ENCODE measurements at places on chromosomes 1 and 21.

GRCh38 chr1:89725011-89725370, 92.1 kb downstream of the LRRC8C start:
- no peak for DNase-seq

DNA sequence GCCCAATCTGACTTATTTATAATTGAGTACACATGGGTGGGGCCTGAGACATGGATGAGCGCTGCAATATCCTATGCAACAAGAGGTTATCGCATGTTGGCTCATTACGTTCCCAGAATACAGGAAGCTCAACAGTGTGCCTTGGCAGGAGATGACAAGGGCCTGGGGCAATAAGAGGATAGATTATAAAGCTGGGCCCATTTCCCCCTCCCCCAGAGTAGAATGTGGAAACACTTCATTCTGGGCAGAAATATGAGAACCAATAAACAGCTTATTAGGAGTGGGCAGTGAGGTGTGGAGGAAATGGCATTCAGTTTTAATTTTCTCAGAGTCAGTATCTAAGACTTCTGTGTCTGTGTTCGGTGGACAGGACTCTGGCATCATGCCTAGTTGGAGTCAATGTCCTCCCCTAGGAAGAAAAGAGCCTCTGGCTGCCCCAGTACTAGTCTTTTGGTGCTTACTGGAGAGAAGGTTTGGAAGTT, 92.8 kb downstream of the PIK3R3 start:
- DNase-seq: no peak

DNA sequence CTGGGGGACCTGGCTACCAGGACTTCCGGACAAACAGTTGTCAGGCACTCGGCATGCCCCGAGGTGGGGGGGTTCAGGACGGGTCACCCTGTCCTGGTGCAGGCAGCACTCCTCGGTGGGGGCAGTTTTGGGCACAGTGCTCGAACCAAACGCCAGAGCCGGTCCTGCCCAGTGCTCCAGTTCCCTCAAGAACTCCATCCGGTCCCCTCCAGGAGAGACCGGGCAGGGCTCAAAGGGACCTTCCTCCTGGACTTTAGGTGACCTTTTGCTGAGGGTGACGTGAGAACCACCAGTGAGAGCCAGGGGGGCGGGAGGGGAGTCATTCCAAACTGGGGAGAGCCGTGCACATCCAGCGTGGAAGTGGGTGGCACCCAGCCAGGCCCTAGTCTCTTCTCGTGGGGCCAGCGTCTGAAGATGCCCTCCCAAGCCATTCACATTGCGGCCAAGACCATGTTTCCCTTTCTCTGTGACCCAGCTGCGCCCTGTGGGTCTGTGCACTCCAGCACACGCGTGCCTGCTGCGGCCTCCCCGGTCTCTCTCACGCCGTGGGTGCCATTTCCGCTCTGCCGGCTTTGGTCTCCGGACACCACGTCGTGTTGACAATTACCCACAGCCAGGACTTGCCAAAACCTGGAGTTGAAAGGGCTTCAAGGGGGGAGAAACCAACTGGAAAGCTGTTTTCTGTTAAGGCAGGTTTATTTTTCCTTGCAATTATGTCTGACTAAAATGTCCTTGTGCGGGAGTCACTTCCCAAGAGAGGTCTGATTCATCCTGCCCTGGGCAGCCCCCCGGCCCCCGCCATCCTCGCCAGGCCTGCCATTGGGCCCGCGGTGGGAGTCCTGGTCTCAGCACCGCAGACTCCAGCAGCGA, 178.8 kb upstream of the ARHGEF16 start:
- DNase-seq: no peak

GRCh38 chr21:34732388-34732821, 63.6 kb downstream of the CLIC6 start:
- no peak for DNase-seq

DNA sequence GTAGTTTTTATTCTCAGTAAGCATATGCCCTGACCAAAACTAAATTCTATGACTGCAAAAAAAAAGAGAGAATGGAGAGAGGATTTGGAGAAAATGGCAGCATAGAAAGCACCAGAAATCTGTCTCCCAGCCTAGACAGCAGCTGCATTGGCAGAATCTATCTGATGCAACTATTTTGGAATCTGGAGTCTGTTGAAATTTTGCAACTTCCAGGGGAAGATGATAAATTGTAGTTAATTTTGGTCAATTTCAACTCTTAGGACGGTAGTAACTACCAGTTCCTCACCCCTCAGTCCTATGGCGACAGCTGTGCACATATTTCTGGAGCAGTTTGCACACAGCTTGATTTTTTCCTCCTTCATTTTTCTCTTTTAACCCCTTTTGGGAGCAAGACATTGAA, 10.9 kb downstream of the EXO5 start:
- DNase-seq: no peak

DNA sequence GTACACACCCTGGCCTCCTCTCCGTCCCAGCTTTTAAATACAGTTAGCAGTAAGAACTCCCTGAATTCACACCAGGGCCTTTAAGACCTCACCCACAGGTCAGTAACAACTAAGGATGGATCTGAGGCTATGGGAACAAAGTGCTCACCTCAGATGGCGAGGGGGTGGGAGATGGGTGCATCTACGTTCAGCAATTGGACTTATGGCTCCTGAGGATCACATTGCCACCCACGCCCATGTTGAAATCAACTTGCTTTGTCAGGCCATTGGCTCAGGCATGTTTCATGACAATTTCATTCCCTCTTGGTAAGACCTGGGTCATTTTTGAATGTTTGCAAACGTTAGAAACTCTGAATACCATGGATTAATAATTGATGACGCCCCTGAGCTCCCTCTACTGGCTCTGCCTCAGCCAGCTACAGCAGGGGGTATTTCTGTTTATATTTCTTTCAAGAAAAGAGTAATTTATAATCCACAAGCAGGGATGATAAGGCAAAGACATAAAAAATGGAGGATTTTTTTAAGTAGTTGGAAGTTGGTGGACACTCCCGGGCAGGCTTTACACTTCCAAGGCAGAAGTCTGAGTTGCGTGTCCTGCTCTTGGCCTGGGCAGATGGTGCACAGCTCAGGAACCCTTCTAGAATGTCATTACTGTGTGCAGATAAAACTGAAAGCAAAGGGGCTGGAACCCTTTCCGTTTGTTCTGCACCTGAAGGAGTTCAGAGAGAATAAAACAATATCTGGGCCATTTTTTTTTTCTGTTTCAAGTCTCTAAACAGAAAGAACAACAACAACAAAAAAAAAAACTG, 13.7 kb upstream of the LBR start:
- DNase-seq: peak; percentile 16

DNA sequence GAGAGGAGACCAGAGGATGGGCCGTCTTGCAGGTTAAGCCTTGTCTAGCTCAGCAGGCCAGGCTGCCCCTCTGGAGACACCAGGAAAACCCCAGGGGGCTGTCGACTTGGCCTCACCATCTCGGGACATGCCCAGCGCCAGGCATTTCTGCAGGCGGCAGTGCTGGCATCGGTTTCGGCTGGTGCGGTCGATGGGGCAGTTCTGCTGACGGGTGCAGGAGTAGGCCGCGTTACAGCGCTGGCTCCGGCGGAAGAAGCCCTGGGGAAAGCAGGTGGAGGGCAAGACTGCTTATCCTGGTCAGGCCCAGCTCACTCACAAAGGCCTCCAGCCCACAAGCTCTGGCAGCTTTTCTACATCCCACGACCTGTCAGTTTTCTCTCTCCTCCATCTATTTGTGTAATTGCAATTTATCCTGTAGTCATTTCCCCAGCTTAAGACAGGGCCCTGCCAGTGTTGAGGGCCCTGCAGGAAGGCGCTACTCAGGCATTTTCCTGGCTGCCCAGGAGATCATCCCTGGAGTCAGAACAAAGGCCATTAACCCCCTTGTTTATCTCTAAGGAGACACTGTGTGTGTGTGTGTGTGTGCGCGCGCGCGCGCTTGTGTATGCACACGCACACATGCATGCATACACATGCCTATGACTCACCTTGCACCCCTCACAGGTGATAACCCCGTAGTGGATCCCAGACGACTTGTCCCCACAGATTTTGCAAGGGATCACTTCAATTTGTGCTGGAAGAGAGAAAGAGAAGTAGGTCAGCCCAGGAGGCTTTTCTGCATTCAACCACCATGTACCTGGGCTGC, 11.5 kb upstream of the LINGO4 start:
- no peak for DNase-seq

DNA sequence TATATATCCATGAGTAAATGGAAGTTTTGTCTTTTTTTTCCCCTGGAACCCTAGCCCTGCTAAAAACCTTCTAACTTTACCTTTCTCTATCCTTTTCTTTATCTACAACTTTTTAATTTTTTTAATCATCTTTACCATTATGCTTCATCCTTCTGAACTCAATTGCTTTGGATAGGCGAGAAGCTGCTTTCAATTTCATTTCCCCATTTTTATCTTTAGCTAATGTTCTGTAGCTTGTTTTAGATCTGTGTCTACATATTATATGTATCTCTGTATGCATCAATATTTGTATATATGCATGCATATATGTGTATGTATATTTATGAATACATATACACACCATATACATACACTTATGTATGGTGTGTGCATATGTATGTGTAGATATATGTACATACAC, 57.4 kb downstream of the PTPRC start:
- DNase-seq: no peak

- DNase-seq: no peak
Observed at GRCh38 chr1:90579212-90579802, 137.8 kb downstream of the BARHL2 start.

Measured in naive thymus-derived CD4-positive, alpha-beta T cell (primary cell).